ENCODE measurements at places on chromosomes 7 and 10.

DNA sequence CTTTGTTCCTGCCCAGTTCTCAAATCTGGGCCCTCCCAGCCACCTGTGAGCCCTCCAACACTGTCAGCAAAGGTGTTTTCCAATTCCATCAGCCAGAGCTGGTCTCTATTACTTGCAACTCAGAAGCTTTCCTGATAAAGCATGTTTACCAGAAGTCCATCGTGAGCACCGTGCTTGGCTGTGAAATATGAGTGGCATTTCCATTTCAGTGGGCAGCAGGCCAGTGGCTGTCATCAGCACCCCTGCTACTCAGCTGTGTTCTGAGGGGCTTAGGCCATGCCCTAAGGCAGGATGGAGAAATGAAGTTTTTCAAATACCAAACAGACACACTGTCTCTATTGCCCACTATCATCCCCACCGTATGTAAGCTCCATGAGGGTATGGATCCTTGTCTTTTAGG, 12.7 kb upstream of the BNIP3 start:
- no peak for DNase-seq

- DNase-seq = no peak
These were observed 473.8 kb downstream of the KIF20B start for GRCh38 chr10:90175161-90175681.

GRCh38 chr7:151833691-151834090, 43.2 kb downstream of the PRKAG2 start:
- no peak for DNase-seq

DNA sequence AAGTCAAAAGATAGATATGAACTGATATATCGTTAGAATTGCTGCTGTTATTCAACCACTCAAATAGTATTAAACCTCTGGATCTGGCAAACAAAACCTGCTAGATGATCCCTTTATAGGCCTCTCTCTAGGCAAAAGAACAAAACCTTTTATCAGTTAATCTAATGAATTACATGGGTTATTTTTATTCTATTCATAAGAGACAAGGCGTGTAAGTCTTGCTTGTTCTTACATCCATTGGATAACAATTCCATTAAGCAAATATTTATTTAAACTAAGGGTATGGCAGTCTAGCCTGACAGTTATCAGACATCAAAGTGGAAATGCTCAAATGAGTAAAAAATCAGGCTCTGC, 16.6 kb upstream of the ADRB1 start:
- DNase-seq = no peak

DNA sequence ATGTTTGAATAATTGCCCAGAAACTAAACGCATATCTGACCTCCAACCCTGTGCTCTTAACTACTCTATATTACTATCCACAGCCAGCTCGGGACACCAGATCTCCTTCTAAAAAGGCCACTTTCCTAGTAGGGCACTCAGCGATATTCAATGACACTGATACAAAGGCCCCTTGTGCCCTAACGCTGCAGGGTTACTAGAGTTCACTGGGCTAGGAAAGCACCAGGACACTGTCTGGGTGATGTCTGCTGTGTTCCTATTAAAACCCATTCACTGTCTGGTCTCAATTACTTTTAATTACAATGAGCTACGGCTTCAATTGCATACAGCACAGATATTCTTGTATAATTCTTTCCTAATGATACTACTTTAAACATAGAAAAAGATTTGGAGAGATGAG, 91.7 kb downstream of the SORCS1 start:
- no peak for DNase-seq

- no peak for DNase-seq
These were observed 12.8 kb downstream of the SNX8 start for GRCh38 chr7:2301511-2301863.
